A549 treated with RU486 at 1 μM for 4 hours (cell line): ENCODE measurements at places on chromosomes 5 and 9. TPM values are rescaled to one million over a fixed set of nuclear protein-coding genes. Genes with fewer than 3 reads are reported as not detected.

The STK32A gene
- 0.18 to 0.39 TPM (median 0.34 TPM) in 5 replicates for total RNA-seq

The TRPM6 gene
- total RNA-seq, result 1.3 to 1.8 TPM (median 1.4 TPM) in 5 replicates

The PCDHGB3 gene
- total RNA-seq, result 0.17 to 0.30 TPM (median 0.23 TPM) in 5 replicates

The CDKN2B-AS1 gene
- not detected in 5 replicates for total RNA-seq

The MUSK gene
- not detected in 5 replicates for total RNA-seq

The HOMER1 gene
- total RNA-seq, result 4.5 to 12.0 TPM (median 5.2 TPM) in 5 replicates
